Right ventricle myocardium inferior (tissue), 1 donor: ENCODE measurements at places on chromosomes 6 and 20.

GRCh38 chr6:111824608-111825337 lies 48.5 kb downstream of the FYN start:
- DNase-seq = no peak

- DNase-seq = no peak
Measured at GRCh38 chr6:137832110-137832509, 34.9 kb upstream of the TNFAIP3 start.

GRCh38 chr6:85047818-85048217 lies 283.4 kb upstream of the TBX18 start:
- DNase-seq = no peak

- no peak for DNase-seq
Measured at GRCh38 chr20:62609279-62609720, 33.0 kb upstream of the SLCO4A1 start.

DNA sequence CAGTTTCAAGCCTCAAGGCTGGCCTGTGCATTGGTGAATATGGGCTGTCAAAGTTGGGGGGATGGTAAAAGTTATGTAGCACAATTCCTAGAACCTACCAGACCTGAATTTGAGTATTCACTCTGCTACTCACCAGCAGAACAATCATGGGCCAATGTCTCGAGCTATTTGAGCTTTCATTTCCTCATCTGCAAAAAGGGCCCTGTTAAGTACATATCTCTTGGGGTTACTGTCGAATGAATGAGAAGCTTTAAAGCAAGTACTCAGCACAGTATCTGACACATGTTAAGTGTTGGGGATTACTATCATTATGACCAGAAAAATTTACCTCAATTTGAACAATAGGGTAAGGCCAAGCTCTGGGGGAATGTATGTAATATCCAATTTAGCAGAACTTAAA lies 13.5 kb upstream of the ENPP4 start:
- DNase-seq = no peak

- no peak for DNase-seq
Measured at GRCh38 chr6:26012061-26012460, 49.5 kb downstream of the TRIM38 start.

- DNase-seq = no peak
Measured at GRCh38 chr6:142802124-142802523, 142.9 kb downstream of the HIVEP2 start.

DNA sequence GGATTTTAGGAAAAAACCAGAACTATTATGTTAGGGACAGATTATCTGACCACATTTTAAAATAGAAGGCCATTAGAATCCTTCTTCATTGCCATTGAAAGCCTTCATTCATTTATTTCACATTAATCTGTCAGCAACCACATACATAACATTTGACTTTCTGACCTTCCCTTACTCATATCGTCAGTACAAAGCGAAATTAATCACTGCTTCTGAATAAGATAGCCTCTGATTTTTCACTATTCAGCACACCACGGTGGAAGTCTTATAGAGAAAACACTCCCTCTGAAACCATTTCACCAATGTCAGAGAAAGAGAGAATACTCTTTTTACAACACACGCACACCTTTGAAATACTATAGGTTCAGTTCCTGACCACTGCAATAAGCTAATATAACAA lies 442.5 kb upstream of the ID4 start:
- DNase-seq = no peak

GRCh38 chr6:138948546-138949179 lies 39.4 kb downstream of the REPS1 start:
- DNase-seq = no peak

DNA sequence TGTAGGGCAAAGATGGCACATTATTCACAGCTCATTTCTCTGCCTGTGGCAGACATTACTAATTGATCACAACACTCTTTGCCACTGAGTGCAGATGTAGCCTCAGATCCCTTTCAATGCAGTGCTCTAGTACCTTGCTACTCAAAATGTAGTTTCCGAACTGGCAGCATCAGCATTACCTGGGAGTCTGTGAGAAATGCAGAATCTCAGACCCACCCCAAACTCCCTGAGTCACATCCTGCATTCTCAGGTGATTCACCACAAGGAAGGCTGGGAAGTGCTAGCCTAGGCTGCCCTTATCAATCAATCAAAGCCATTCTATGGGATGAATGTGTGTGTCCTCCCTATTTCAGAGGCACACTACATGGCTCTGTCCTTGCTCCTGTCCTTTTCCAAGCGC lies 58.5 kb downstream of the PCNA start:
- no peak for DNase-seq

DNA sequence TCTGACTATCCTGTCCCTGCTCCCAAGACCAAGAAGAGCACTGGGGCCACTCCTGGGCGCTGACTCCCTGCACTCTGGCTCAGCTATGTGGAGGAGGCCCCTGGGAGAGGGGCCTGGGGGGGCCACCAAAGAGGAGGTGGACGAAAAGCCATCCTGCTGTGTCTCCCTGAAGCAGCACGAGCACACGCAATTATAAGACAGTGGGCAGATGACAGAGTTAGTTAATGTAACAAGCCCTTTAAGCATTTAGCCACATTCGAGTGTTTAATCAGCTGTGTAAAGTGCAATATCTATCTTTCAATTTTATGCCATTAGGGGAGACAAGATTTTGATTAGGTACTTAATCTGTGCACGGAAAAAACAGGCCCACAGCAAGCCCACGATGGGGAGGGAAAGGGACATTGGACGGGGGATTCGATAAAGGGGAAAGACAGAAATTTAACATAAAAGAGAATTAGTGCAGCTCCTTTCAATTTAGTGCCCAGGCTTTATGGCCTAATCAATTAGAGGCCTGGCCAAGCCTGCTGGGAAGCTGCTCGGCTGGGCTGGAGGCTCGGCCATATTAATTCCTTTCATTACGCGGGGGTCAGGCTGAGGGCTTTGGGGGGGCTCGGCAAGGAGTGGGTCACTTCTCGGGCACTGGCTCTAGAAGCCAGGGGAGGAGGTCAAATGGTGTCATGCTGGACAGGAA lies 286.2 kb downstream of the DHX35 start:
- no peak for DNase-seq

- DNase-seq = no peak
Measured at GRCh38 chr6:40334496-40335270, 252.5 kb downstream of the LRFN2 start.

- no peak for DNase-seq
Measured at GRCh38 chr20:24877652-24878051, 71.4 kb upstream of the CST7 start.

DNA sequence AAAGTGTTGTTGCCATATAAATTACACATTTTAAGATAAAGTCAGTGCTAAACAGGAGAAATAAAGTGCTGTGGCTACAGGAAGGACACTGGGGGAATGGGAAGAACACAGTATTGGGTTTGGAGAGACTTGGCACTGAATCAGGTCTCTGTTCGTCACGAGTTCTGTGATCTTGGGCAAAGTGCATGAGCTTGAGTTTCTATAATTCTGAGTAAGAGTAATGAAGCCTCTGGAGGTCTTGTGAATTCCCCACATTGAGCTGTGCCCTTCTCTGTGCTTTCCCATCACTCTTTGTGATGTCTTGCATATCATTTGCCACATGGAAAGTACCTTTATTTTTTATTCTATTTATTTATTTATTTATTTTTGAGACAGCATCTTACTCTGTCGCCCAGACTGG lies 16.8 kb upstream of the EEF1A1 start:
- no peak for DNase-seq

DNA sequence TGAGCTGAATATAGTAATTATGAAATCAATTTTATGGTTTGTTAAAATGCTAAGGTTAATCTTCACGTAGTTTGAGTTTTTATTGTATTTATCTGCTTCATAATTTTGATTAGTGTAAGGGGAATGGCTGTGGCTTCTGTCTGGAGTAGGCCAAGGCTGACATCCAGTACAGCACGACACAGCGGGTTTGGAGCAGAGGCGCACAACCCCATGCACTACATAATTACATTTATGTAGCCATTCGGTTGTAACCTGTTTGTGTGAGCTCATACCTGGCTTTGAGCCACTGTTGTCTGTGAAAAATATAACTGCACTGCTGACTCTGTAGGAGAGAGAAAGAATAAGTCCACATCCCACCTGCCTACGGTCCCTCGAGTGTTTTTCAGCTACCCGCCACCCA lies 615.5 kb downstream of the EYS start:
- no peak for DNase-seq

DNA sequence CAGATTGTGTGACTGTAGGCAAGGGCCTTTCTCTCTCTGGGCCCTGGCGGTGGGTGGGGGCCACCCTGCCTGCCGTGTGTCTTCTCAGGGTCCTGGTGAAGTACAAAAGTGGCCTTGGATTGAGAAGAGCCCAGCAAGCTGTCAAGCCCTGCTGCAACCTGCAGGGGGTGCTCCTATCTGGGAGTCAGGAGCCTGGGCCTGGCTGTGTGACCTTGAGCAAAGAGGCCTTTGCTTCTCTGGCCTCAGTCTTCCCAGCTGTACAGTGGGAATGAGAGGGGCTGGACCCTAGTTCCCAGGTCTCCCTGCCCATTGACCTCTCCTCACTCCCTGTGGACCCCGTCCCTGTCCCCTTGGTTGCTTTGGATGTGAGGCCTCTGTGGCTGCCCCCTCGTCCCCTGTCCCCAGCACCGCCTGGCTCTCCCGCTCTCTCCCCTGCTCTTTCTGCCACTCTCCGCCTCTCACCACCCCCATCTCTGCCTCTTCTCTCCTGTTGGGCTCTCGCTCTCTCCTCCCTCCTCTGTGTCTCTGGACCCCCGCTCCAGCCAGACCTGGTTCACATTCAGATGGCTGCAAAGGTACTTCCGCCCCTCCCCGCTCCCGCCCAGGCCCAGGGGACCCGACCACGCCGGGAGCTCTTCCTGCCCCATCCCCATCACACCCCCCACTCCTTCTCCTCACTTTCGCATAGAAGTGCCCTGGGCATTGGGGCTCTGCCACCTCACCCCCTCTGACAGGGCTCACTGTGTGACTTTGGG lies 46.7 kb downstream of the SRC start:
- DNase-seq = peak; percentile 57

- DNase-seq = no peak
Measured at GRCh38 chr6:36358226-36358915, 21.7 kb upstream of the BNIP5 start.

- no peak for DNase-seq
Measured at GRCh38 chr6:62775427-62776022, 435.7 kb upstream of the FKBP1C start.

GRCh38 chr6:41814629-41815028 lies 27.1 kb downstream of the TOMM6 start:
- no peak for DNase-seq

DNA sequence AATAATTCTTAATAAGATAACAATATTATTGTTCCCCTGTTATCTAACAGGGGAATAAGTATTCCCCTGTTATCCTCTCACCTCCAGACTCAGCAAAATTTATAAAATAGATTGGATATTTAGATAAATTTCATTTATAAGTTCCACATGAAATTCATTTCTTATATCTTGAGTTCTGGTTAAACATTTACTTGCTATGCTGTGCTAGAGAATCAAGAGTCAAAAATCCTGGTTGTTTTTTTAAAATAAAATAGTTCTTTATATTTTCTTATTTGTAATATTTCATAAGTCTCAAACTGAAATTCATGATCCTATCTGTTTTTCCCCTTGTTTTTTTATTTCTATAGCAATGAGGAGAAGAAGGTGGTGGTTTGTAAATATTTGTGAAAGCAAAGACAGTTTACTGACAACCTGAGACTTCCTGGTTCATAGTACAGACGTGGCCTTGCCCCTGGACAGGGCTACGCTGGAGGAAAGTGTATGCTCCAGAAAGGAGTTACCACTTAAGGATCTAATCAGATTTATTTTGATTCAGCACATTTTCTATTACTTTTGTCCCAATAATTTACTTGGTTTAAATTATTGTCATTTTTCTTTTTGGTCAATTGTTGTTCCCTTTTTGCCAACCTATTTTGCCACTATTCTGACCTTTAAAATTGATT lies 37.8 kb upstream of the MARCKS start:
- DNase-seq = no peak

GRCh38 chr6:2766767-2767656 lies 1.8 kb downstream of the WRNIP1 start:
- no peak for DNase-seq

GRCh38 chr20:16061351-16061750 lies 511.9 kb downstream of the KIF16B start:
- no peak for DNase-seq

GRCh38 chr6:55040102-55040848 lies 134.0 kb upstream of the HCRTR2 start:
- no peak for DNase-seq

GRCh38 chr20:10521836-10522235 lies 86.7 kb downstream of the SLX4IP start:
- DNase-seq = no peak

DNA sequence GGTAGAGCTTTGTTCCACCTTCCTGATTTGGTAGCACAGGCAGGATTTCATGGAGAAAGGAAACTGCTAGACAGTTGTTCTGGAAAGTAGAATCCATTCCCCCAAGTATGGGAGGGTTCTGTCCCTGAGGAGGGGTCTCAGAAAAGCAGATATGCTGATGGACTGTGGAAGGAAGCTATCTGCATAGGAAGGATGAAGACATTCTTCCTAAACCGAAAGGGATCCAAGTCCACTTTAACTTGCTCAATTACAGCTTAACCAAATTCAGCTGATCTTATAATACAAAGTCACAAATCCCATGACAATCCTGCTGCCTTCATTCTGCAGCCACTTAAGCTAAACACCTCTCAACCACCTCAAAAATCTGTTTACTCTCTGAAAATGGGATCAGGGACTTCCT lies 2.6 kb downstream of the MAN1A1 start:
- no peak for DNase-seq

DNA sequence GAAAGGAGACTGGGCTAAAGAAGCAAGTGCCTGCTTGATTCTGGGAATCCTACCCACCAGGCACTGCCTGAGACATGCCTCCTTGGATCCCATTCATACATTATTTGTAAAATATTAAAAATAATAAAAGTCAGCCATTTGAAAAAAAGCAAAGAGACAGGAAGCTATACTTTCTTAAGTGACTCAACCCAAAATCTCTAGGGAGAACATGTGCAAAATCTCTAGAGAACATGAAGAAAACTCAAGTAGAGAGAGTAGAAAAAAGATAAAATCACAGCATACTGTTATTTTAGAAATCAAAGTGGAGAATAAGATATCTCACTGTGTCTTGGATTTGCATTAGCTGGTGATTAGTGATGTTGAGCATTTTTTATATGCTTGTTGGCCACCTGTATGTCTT lies 197.2 kb upstream of the GGTLC1 start:
- DNase-seq = no peak

GRCh38 chr6:121498481-121499276 lies 63.2 kb downstream of the GJA1 start:
- no peak for DNase-seq
